Stimulated activated CD4-positive, alpha-beta T cell treated with anti-CD3 and anti-CD28 coated beads, Interleukin-12 subunit alpha, Interleukin-12 subunit beta, amount 100 ng/mL, for 4 hours (primary cell): ENCODE measurements at places on chromosomes 2 and 18.

GRCh38 chr2:128439031-128439790 is 120.5 kb upstream of the HS6ST1 start:
- no peak for DNase-seq

DNA sequence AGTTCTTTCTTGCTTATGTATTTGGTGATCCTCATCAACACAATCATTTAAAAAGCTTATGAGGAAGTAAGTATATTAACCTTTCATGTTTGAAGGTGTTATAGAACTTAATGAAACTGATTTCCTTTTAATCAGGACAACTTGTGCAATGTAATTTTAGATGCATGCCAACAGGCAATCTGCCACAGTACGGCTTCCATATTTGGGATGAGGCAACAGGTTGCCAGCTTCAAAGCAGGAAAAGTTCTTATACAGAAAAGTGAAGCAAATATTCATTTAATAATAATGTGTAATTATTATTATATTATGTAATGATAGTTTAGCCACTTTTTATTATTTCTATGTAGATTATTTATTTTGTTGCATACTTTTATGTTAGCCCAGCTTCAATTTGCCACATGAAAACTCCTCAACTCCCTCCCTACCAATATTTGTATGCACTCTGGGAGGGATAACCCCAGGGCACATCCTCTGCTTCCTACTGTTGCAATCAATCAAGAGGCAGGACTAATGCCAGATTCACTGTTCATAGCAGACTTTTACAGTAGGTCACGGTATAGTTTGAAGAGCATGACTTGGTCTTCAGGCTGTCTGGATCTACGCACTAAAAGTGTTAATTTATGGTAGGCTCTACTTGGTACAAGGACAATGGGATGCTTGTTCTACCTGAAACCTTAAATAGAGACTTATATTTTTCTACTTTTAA is 277.2 kb downstream of the AGPS start:
- DNase-seq: no peak

- no peak for DNase-seq
Measured at GRCh38 chr2:174914853-174915760, 90.1 kb downstream of the CHN1 start.

- DNase-seq: no peak
Measured at GRCh38 chr2:85748985-85749875, 4.6 kb upstream of the ATOH8 start.

DNA sequence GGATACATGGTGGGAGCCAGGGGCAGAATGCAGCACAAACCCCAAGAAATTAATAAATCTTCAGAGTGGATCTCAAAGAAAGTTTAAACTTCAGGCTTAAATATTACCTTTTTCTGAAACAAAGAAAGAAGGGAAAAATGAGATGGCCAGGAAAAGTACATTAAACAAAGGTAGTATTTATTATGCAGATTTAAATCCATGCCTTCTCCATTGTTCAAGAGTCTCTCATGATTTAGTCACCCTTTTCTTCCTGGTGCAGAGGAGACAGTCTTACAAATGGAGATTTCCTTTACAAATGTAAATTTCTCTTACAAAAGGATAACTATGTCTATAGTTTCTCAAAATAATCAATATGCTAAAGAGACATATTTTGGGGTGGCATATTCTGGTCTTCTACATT is 33.4 kb upstream of the PPM1B start:
- DNase-seq: no peak

DNA sequence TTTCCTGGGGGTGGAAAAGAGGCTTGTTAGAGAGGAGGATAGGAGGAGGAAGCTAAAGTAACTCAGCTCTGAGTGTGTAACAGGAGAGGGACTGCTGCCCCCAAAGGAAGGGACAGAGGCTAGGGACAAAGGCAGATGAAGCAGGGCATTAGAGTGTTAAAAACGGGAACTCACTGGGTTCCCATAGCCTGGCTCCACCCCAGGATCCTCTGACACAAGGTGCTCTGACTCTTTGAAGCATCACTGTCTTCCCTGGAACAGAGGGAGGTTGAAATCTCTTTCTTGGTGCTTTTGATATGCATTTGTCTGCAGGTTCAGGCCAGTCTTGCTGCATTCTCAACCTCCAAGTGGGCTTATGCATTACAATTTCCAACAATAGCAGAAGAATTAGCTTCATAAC is 22.9 kb downstream of the IL36A start:
- DNase-seq: no peak

DNA sequence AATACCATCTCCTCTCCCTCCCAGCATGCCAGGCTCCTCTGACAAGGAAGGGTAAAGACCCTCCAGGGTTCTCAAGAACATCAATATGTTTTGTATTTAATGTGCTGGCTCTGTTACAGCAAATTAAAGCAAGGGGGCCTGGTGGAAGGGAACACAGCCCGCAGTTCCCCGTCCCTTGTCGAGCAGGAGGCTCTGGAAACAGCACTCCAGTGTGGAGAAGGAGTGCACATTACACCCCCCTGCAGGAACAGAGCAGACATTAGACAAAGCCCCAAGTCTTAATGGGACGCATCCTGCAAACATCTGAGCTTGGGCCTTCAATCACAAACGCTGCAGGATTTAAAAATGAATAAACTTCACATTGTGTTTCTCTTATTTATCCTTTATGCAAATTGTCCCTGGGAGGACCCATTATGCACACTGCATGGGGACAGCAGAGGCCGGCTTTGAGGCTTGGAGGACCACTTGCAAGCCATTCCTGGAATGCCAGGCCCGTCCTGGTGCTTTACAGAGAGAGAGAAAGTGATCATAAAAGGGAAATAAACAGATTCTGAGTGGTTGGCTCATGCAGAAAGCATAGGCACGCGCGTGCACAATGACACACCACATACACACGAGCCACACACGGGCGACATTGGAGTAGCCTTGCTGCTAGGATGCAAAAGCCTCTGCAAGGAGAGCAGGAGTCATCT is 328.7 kb downstream of the SMAD2 start:
- DNase-seq: no peak

DNA sequence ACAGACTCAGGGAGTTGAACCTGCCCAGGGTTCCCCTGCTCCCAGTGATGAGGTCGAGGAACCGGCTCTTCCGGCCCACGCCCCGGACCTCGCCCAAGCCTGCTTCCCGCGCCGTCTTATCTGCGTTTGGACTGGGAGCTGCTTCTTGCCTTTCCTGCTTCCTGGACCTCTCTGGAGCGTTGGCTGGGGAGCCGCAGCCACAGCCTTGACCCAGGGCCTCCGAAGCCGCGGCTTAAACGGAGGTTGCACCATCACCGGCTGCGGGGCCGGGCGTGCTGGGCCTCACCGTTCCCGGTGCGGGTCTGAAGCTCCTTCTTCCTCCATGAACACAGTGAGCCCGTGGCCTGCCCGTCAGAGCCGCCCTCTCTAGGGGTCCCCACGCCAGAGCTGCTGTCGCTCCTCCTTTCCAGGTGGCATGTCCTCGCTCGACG is 13.3 kb downstream of the NTSR2 start:
- DNase-seq: no peak

DNA sequence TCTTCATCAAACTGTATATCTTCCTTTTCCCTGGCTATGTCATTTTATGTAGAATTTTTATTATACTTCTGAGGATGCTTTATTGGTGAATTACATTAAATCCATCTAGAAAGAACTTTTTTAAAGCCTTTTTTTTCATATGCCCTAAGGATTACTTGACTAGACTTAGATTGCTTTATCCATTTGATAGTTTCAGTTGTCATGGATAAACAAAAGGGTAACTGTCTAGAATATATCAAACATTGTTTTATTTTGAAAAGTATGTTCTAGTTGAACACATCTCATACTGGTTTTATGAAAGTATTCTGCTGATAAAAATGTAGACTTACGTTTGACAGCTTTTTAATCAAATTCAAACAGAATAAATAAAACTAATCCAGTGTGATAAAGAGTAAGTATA is 639.8 kb downstream of the ARHGAP15 start:
- DNase-seq: no peak

GRCh38 chr2:84847326-84848050 is 33.4 kb downstream of the TRABD2A start:
- no peak for DNase-seq

GRCh38 chr2:133780099-133780996 is 212.1 kb upstream of the NCKAP5 start:
- no peak for DNase-seq

DNA sequence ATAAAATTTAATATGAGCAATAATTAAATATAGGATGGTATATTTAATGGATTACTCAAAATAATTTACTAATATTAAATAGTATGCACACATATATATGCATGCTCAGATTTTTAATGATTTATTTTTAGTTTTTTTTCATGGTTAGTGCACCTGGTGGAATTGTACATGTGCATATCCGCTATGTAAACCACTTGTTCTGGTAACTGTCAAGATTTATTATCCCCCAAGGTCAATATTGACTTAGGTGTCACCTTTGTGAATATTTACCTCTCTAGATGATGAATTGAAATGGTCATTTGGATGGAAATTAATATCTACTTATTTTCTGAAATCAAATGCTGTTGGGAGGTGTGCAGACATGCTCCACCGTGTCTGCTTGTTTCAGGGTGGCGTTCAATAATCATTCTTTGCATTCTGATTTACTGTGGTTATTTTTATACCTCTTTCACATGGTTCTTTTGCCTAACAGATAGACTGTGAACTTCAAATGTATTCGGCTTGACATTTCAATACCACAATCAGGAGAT is 14.7 kb downstream of the CNTNAP5 start:
- DNase-seq: no peak

GRCh38 chr2:118971245-118972122 is 29.5 kb downstream of the MARCO start:
- DNase-seq: no peak

DNA sequence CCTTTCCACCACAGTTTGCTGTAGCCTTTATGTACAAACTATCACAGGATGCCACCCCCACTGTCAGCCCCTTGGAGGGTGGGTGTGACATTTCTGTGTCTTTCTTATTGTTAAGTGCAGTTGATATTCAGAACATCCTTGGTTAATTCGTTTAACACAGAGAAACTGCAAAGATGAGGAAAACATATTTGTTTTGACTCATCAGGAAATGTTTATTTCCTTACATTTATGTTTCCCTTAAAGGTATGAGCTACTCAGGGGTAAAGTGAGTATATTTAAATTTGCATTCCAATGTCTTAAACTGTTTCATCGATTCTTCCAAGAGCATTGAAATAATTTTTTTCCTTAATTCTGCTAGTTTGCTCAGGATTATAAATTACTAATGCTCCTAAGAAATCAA is 243.4 kb downstream of the RDH14 start:
- no peak for DNase-seq

- no peak for DNase-seq
Measured at GRCh38 chr18:54734059-54734458, 94.2 kb upstream of the RAB27B start.

DNA sequence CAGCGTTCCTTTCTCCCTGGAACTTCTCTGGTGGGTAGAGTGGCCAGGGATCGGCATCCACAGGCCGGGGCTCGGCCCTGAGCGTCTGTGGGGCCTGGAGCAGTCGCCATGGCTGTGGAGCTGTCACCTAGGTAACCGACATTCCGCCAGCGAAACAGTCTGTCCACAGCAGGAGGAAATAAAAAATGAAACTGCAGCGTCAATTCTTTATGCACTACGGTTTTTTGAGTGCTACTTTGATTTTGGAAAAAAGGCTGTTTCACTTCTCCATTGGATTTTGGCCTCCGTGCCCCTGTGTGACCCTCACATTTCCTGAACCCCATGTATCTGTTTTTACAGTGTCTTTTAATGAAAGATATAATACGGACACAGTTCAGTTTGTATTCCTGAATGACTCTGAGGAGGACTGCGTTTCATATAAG is 163.4 kb downstream of the LDLRAD4 start:
- DNase-seq: no peak

- no peak for DNase-seq
Measured at GRCh38 chr2:183493040-183493439, 368.8 kb downstream of the NUP35 start.

- no peak for DNase-seq
Measured at GRCh38 chr18:48048251-48048650, 117.8 kb upstream of the SMAD2 start.

- DNase-seq: no peak
Measured at GRCh38 chr18:46072959-46073358, 899 bp upstream of the PSTPIP2 start.

GRCh38 chr2:232776435-232776834 is at the start of gene KCNJ13:
TSS of gene KCNJ13 (minus strand) at chr2:232776565. CDS start at chr2:232771362, 5,203 bp downstream.
- DNase-seq: no peak

DNA sequence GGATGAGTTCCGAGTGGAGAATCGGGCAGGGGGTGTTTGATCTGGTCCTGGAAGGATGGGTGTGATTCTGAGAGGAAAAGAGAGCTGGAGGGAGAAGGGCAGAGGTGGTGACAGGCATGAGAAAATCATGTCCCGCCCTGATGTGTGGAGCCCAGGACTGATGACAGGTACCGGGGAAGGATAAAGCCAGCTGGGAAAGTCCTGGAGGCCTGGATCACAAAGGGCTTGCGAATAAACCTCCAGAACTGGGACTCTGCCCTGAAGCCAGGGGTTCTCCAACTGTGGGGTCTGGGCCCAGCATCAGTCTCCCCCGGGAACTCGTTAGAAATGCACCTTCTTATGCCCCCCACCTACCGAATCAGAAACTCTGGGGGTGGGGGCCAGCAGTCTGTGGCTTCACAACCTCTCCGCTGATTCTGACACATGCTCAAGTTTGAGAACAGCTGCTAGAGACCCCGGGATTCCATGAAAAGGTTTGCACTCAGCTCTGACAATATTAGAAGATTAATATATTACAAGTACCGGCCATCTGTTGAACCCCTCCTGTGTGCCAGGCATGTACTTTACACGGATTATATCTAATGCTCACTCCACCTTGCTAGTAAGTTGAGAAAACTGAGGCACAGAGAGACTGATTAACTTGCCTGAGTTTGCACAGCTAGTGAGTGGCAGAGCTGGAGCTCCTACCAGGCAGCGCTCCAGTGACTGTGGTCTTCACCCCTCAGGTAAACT is 8.0 kb downstream of the TNFRSF11A start:
- DNase-seq: no peak

DNA sequence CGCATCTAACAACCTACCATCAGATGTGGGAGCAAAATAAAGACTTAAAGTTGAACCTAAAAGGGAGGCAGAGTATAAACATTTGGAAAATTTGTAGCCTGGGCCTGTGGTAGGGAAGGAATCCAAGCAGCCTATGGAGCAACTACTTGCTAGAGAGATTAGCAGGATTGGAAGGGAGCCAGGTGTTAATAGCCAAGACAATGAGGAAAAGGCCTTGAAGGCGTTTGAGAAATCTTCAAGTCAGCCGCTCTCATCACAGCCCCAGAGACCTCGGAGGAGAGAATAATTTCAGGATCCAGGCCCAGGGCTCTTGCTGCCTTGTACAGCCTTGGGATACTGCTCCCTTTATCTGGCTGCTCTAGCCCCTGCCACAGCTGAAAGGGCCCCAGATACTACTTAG is 219.7 kb downstream of the THSD7B start:
- DNase-seq: no peak

GRCh38 chr18:5510135-5510846 is 33.5 kb downstream of the EPB41L3 start:
- DNase-seq: no peak

DNA sequence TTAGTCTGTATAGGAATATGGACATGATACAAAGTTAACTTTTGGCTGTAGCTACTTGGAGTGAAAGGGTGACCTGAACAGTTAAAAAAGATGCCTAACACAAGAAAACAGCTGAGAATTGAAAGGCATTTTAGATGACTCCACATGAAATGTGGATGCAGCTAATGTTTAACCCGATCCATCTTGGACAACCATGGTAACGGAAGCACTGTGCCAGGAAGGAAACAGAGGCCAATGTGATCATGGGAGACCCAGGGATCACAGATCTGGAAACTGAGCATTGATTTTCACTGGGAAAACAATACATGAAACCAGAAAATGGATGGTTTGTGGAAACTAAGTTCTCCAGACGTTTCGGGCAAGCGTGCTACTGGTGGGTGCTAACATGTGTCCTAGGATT is 669.1 kb downstream of the GALR1 start:
- DNase-seq: no peak

GRCh38 chr18:34543356-34543755 is 166.7 kb upstream of the DTNA start:
- no peak for DNase-seq
